Stimulated activated CD4-positive, alpha-beta T cell treated with anti-CD3 and anti-CD28 coated beads, Interleukin-2, amount 100 ng/mL, for 48 hours (primary cell): ENCODE measurements at places on chromosomes 13 and 19.

DNA sequence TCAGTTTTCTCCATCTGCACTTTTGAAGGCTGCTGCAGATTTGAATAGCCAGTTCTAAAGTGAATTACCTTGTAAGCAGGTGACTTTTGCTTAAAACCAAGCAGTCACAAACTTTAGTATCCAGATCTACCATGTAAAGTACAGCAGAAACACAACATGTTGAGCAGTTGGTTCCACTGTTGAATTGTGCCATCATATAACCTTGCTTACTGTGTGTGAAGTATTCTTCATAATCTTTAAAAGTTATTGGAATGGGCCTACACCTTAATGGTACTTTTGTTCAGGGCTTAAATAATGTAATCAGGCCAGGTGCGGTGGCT is 23.2 kb upstream of the MTUS2 start:
- no peak for DNase-seq

DNA sequence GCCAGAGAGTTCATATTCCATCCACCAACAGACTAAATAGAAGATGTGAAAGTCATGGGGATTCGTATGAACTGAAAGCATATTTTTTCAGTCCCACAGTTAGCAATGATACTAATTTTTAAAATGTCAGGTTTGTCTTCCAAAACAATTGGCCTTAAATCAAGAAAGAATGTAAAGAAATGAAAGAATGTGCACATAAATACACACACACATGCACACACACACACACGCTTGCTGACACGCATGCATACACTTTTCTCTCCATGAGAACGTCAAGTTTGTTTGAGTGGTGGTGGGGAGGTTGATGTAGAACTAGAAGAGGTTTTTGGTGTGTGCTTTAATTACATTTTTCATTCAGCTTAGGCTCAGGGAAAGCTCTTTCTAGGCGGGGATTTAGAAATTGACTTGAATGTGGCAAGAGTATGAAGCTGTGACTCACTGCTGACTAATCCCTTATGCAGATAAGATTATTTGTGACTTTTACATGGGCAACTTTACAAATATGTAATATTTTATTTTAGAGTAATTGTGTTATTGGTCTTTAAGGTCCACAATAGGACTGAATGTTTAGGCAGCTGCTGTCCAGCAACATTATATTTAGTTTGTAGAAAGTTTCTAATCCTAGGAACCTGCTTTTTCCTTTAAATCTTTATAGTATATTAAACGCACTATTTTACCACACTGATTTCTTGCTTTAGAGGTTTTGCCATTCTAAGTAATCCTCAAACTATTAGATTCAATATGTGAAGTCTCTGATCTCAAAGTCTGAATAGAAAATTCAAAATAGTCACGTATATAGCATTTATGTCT is 18.8 kb downstream of the FLT1 start:
- no peak for DNase-seq

DNA sequence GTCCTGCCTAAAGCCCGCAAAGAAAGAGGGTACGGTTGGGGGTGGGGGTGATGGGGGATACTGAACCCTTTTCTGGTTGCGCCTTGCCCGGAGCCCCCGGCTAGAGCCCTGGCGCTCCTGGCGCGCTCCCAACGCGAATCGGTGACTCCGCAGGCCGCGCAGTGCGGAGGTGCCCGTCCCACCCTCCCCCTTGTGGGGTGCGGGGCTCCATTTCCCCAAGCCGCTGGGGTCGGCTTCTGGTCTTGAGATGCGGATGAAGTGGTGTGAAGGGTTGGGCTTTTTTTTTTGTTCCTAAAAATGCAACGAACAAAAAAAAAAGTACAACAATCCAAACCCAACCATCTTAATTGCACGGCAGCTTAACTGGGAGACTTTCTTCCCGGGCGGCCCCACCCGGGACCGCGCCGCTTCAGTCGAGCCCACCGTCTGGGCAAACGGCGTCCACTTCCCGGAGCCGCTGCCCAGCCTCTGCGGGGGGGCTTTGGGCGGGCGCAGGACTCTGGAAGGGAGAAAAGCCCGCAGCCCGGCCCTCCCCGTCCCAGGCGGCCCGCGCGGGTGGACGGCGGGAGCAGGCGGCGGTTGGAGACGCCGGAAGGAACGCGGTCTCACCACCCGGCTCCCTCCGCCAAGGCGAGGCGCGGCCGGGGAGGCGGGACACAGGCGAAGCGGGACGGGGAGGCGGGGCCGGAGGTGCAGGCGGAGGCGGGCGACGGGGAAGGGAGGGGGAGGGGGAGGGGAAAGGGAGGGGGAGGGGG is 504 bp upstream of the TRIM13 start:
- DNase-seq, result peak; percentile 79

DNA sequence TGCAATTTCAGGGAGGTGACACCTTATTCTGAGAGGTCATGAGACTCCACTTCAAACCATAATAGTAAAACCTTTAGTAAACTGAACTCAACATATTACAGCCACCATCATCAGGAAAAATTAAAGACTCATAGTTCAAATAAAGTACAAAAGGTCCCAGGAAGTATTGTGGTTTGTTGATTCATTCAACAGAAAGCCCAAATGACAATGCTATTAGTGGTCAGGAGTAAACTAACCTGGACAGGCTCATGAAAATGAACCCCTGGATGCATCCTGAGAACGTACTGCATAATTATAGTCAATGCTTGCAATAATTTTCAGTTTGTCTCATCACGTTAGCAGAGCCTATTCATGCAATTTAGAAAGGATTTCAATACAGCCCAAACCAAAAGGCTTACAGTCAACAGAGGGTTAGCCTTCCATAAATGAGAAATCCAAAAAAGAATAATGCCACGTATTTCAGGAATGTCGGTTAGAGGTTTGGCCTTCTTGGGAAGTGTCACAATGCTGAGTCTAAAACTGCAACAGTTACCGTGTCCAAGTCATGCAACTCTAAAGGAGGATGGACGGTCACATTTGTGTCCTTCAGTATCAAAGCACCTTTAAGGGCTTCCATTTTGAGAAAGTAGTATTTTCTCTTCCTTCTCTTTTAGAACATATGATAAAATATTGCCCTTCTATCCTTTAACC is 280.8 kb downstream of the ABCC4 start:
- DNase-seq, result no peak

GRCh38 chr13:34634448-34634847 is 307.6 kb upstream of the NBEA start:
- no peak for DNase-seq

DNA sequence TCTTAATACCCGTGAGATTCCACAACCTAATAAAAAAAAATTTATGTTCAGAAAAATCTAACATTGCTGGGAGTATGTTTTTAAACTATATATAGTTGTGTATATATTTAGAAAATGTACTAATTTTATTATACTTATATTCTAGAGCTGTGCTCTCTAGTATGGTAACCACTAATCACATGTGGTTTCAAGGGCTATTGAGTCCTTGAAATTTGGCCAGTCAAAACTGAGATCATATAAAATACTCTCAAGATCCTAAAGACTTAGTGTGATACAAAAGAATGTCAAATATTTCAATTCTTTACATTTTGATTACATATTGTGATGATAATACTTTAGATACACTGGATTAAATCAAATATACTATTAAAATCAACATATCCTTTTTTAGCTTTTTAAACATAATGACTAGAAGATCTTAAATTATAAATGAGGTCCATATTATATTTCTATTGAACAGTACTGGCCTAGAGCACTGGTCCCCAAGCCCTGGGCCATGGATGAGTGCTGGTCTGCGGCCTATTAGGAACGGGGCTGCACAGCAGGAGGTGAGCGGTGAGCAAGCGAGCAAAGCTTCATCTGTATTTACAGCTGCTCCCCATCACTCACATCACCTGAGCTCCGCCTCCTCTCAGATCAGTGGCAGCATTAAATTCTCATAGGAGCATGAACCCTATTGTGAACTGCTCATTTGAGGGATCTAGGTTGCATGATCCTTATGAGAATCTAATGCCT is 176.5 kb upstream of the NBEA start:
- no peak for DNase-seq

DNA sequence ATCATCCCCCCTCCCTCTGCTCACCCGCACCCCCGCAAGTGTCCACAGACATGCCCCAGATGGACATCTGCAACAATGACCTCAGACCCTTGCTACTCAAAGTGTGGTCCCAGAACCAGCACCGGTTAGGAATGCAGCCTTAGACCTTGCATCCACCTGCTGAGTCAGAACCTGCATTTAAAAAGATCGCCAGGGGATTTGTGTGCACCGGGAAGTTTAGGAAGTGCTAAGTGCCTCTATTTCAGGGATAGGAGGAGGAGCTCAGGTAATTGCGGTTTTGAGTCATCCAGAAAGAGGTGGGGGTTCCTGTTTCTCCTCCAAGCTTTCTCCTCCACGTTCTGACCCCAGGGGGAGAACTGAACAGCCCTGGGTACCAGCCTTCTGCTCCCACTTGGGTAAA is 46.2 kb downstream of the CACNA1A start:
- DNase-seq, result no peak

- DNase-seq, result no peak
Measured at GRCh38 chr19:51550848-51551672, 19.6 kb upstream of the SIGLEC6 start.

GRCh38 chr19:30817965-30818567 is 445.9 kb downstream of the ZNF536 start:
- DNase-seq, result no peak

- DNase-seq, result peak; percentile 93
Measured at GRCh38 chr19:49929611-49930482, 543 bp upstream of the NUP62 start.

GRCh38 chr19:49188626-49189200 is 31.1 kb downstream of the TRPM4 start:
- no peak for DNase-seq

DNA sequence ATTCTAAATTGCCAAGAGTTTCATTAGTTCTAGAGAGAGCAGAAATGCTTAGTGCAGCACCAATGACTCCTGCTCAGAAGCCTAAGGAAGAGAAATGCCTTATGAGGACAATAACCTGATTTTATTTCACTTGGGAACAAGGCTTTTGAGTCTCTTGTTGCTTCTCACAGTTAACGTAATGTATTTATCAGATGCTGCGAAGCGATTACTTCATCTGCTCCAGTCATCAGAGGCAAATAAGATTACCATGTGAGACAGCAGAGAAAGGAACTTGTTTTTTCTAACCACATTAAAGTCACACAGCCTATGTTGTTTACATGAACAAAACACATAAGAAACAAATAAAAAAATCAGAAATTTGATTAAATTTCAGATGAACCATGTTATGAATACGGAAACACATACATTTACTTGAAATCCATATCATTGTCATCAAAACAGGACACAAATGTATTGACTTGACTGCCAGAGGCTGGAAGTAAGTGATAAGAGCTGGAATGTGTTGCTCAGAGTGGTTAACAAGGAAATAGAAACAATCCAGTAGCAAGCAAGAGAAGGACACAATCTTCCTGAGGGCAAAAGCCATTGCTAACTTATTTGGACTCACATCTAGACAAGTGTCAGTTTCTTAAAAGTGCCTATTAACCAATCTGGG is 147.3 kb downstream of the LHFPL6 start:
- DNase-seq, result no peak

DNA sequence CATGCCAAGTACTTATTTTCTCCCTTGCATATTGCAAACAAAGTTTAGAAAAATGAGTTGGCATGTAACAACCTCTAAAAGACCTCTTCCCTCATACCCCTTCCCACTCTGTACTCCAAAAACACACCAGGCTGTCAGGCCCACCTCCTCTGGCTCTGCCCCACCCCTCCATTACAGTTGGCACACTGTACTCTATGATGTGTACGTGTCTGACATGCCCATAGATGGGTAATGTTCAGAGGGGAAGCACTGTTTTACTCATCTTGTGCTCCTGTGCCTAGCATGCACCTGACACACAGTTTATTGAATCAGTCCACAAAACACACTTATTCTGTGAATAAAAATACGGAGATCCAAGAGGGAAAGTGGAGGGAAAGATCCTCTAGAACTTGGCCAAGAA is 45.6 kb downstream of the SERPINE3 start:
- no peak for DNase-seq

DNA sequence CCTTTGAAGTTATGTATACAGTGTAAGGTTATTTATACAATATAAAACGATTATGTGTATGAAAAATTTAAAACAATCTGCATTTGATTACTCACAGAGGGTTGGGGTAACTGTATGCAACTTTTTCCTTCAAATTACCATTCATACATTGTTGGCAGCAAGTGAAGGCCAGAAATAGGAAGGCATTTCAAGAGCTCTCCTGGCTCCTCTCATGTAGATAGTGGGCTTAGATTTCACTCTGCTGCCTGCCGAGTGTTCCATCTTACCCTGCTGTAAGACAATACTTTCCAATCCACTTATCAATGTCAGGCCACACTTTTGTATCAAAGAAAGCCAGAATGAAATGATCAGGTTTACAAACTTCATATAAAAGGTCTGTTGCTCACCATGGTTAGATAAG is 245.2 kb downstream of the DNAJC15 start:
- no peak for DNase-seq

GRCh38 chr13:103192511-103193135 is 126.4 kb upstream of the SLC10A2 start:
- no peak for DNase-seq

GRCh38 chr13:111174377-111175114 is 59.4 kb downstream of the ARHGEF7 start:
- no peak for DNase-seq

DNA sequence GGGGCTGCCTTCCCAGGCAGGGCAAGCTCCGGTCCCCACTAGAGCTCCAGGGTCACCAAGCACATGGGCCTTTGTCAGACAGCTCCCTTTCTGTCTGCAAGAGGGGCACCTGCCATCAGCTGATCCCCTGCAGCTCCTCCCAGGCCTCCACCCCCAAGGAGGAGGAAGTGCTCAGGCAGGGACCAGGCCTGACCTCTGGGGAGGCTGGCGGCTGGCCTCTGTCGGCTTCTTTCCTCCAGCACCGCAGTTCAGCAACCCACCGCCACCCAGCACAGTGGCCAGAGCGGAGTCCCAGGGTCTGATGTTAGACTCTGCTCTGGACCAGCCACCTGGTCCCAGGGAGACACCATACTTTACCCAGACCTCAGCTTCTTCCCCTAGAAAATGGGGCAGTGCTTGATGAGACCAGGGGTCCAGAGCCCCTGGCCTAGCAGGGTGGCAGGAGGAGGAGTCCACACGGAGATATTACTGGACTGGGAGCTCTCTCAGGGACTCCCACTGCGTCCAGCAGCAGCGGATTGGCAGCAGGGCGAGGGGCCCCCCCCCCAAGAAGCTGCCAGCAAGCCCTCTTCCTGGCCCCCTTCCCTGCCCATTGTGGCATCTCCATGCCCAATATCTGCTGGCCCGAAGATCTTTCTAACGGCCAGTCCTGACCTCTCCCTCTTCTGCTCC is 24.1 kb downstream of the NKPD1 start:
- DNase-seq, result no peak

DNA sequence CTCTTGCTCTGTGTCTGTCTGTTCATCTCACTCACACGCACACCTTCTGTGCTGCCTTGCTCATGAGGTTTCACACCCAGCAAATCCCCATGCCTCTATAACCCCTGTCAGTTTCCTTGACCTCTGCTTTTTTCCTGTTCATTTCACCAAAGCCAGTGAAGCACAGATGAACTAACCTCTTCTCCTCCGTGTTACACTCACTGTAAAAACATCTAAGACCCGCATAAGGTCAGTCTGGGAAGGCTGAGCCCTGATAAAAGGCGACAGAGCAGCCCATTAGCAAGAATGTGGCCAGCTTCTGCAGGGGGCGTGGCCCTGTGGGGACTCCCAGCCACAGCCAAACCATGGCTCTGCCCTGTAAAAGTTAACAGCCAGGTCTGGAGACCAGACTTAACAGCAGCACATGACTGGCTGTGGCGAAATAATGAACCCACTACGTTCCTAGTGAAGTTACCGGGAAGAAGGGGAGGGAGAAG is 42.8 kb upstream of the NPAS1 start:
- DNase-seq, result no peak
